Suprapubic skin (tissue), 4 donors: ENCODE measurements at places on chromosomes 5 and 9.

- no peak for DNase-seq
Measured at GRCh38 chr5:62371409-62371808, 32.3 kb downstream of the DIMT1 start.

- DNase-seq = no peak
Measured at GRCh38 chr5:102998224-102998623, 121.7 kb downstream of the GIN1 start.

DNA sequence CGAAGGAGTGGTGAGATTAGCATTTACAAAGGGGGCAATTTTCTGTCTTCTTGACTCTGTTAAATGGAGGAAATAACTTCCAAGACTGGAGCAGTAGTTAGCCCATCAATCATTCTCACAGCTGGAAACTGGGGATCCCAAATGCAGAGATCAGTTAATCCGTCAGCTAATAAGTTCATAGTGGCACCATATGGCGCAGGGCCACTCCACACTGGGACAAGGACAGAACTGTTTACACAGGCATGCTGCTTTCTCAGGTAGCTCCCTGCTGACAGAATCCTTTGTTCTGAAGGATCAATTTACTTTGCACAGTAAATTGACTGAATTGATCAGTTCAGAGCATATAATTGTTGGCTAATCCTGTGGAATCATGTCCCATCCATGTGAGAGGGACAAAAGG lies 395.7 kb downstream of the TMEM161B start:
- no peak for DNase-seq

DNA sequence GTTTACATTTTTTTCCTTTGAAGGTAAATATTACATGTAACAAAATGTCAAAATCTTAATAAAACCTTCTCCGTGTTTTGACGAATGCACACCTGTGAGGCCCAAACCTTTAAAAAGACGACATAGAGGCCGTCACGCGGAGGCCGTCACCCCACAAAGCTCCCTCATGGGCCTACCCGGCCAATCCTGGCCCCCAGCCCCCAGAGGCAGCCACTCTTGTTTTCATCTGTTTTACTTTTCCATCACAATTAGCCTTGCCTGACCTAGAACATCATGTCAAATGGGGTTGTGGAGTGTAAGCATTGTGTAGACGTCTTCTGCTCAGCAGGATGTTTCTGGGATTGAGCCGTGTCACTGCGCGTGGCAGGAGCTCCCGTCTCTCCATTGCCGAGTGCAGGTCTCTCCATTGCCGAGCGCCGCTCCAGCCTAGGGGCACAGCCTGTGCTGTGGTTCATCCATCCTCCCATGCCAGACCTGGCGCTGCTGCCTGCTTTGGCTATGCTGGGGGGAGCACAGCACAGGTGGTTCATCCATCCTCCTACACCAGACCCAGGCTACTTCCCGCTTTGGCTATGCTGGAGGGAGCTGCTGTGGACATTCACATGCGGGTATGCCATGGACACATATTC lies 52.2 kb upstream of the IRX4 start:
- DNase-seq = no peak

DNA sequence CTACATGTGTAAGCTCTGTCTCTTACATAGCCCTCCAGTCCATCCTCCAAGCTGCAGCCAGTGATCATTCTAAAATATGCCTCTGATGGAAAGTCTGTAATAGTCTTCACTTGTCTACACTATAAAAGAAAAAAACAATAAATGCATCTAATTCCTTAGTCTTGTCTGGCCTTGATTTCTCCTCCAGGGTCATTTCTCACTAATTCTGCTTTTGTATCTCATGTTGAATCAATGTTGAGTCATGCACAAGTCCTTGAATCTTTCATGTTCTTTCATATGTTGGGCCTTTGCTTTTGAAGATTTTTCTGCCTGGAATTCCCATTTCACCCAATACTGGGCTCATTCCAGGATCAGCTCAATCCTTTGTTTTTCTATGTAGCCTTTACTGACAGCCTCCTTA lies 121.1 kb upstream of the TRIM32 start:
- DNase-seq = no peak

DNA sequence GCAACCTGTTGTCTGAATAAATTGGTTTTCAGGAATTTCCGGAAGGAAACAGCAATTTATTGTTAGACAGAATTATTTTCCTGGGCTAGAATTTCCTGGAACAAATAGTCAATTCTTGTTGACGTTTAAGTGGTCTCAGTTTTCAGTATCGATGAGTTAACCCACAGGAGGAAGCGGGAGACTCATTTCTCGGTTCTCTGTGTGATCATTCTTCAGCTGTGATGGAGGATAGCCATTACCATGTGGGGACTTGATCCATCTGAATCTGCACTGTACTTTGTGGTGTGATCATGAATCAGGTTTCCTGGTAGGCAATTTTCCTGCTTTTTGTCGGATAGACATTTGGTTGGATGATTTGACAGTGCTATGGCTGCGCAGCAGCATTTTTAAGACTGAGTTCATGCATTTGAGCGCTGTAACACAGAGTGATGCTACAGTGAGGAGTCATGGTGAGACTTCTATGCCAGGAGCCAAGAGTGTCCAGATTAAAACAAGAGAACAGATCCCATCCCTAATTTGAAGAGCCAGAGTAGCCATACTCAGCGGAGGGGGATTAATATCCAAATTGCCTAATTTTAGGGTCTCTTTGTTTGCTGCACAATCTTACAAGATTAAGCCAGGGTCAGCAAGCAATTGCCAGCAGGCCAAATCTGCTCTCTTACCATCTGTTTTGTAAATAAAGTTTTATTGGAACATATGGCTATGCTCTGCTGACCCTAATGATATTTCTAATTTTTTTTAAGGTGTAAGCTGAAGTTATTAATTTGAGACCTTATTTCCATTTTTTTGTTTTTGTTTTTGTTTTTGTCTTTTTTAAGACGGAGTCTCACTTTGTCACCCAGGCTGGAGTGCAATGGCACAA lies 355.9 kb downstream of the RAB3C start:
- no peak for DNase-seq

- DNase-seq = no peak
Measured at GRCh38 chr9:13166996-13167395, 112.5 kb downstream of the MPDZ start.

DNA sequence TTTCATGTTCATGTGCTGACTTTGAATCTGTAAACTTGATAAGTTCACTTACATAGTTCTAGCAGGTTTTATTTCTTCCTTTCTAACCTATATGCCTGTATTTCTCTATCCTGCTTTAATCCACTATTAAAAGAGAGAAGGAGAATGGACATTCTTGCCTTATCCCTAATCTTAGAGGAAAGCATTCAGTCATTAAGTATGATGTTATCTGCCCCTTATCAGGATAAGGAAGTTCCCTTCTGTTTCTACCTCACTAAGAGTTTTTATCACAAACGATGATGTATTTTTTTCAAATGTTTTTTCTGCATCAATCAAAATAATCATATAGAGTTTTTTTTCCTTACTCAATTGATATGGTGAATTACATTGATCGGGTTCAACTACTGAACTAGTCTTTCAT lies 33.1 kb downstream of the DRD1 start:
- no peak for DNase-seq
